ENCODE measurements at places on chromosomes 11 and 22. TPM values are rescaled to one million over a fixed set of nuclear protein-coding genes. Genes with fewer than 3 reads are reported as not detected.

Gene ADORA2A
- 6.5 TPM for total RNA-seq

Gene DDX25
- total RNA-seq: 18.8 TPM

Gene AQP11
- 4.9 TPM for total RNA-seq

Gene ALDH3B2
- not detected for total RNA-seq

Gene CYTH4
- total RNA-seq: 2.9 TPM

Gene RAB1B
- 22.8 TPM for total RNA-seq

Gene SYCE3
- not detected for total RNA-seq

Gene RAB36
- 2.9 TPM for total RNA-seq

Gene GAL
- not detected for total RNA-seq

Gene OR5P2
- total RNA-seq: not detected

Gene CARD16
- total RNA-seq: not detected

Gene LZTR1
- total RNA-seq: 37.5 TPM

Gene OR56A1
- under 0.01 TPM for total RNA-seq

Gene APOL5
- not detected for total RNA-seq

Gene IGF2
- 19.6 TPM for total RNA-seq

Gene CYP2D6
- total RNA-seq: 2.0 TPM

Gene MUC5AC
- not detected for total RNA-seq

Gene ZNF280B
- total RNA-seq: 4.1 TPM

Gene DEFB131B
- total RNA-seq: not detected

Gene CASP5
- not detected for total RNA-seq

Gene FERMT3
- total RNA-seq: 0.41 TPM

Gene SYT13
- total RNA-seq: 191 TPM

Gene ABCC8
- total RNA-seq: 8.6 TPM

Gene UBASH3B
- total RNA-seq: 24.1 TPM

Gene CCDC73
- total RNA-seq: not detected

Gene TRIM48
- not detected for total RNA-seq

Gene FXYD6
- 69.3 TPM for total RNA-seq

Gene LRFN4
- 44.0 TPM for total RNA-seq

Gene CRKL
- 53.4 TPM for total RNA-seq

Gene RAG1
- 0.41 TPM for total RNA-seq

Gene SPDYC
- total RNA-seq: not detected

Gene MEI1
- 0.41 TPM for total RNA-seq

Gene OR52W1
- total RNA-seq: not detected

Gene OSBP2
- total RNA-seq: 19.2 TPM

Gene FAM83F
- 0.41 TPM for total RNA-seq
